ENCODE measurements at places on chromosomes 4 and X.

DNA sequence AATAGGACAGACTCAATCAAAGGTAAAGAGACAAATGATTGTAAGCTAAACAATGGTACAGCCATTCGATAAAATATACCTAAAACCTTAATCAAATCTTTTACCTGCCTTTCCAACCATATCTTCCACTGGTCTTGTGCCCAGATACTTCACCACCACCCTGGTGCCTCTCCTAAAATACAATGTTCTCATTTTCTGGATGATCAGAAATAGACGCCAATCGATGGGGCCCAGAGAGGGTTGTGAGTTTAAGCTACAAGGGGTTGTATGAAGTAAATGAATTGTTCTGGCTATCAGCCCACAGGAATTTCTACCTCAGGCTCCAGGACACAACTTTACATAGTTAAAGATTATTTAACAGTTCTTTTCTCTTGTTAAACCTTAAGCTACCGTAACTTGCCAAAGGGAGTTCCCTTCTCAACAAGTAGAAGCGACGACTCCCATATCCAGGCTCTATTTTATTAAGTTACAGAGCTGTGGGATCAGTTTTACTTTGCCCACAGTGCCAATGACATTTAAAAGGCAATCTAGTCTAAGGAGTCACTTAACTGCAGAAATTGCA lies 99.1 kb downstream of the CHRNA9 start:
- DNase-seq, result no peak

DNA sequence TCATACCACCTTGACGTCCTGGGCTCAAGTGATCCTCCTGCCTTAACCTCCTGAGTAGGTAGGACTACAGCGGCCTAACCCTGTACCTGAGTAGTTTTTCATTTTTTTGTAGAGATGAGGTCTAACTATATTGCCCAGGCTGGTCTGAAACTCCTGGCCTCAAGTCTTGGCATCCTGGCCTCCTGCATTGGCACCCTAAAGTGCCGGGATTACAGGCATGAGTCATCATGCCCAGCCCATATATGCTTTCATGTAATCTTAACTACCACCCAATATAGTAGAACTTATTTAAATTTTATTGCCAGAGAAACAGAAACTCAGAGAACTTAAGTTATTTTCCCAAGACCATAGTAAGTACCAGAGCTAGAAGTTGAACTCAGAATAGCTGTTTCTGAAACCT lies 27.1 kb downstream of the AFM start:
- no peak for DNase-seq

DNA sequence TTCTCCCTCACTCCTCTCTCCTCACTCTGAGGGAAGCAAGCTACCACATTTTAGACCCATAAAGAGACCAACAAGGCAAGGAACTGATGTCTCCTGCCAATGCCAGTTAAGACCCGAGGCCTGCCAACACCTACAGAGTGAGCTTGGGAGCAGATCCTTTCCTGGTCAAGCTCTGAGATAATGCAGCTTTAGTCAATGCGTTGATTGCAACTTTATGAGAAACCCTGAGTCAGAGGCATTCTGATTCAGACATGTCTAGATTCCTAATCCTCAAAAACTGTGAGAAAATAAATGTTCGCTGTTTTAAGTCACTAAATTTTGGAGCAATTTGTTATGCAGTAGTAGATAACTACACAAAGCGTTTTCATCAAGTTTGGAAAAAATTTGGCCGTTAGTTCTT lies 115.5 kb downstream of the JADE1 start:
- no peak for DNase-seq

DNA sequence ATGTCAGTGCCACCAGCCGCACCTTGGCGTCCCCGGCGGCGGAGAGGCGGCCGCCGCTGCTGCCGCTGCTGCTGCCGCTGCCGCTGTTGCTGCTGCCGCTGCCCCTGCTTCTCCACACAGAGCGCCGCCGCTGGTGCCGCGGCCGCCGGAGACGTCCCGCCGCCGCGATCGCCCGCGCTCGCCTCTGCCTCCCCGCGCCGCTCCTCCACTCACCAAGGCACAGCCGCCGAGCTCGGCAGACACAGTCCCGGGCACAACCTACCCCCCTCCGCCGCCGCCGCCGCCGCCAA lies at the start of gene PPP3CA:
PPP3CA (minus strand) TSS at position 260 of the 290 bp plus-strand sequence.
- DNase-seq, result no peak

DNA sequence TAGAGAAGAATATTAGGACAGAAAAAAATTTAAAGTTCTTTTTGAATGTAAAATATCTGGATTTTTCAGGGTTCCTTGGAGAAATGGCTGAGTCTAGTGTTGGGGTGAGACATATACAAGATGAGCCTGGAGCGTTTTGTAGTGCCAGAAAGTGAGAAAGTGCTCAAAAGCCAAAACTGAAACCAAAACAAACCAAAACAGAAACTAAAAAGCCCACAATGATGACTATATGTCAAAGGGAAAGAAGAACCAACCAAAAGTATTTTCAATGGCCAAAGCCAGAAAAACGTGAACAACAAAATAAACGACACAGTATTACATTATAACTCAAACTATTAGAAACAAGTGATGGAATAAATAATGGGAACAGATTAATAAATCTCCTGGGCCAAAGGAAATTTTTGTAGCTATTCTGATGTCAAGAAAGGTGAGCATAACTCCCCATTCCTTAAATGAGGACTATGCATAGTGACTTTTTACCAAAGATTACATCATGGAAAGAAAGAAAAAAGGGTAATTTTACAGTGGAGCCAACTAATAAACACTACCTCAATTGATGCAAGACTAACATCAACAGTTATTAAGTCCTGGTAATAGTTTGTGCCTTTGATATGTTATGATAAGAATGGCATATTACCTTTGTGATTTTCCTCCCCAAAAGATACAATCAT lies 1137.6 kb downstream of the C4orf33 start:
- no peak for DNase-seq

- DNase-seq, result no peak
These were observed 1105.9 kb downstream of the ARAP2 start for GRCh38 chr4:35138449-35138848.

GRCh38 chr4:22363036-22363435 lies 152.8 kb downstream of the ADGRA3 start:
- no peak for DNase-seq

DNA sequence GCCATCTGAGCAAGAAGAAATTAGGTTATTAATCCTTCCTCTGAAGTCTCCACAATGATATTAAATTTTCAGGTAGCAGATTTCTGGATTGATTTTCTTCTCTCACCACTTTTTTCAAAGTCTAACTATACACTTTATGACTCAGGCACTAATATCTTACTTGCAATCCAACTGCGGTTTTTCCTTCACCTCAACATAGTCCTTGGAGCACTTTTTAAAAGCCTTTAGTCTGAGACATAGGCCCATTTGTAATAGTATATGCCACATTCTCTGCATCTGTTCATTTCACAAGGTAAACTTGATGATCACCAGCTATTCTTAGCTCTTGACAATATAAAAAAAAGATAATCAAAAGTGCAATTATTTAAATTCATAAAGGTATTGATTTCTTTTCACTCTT lies 55.9 kb upstream of the EDNRA start:
- DNase-seq, result no peak

DNA sequence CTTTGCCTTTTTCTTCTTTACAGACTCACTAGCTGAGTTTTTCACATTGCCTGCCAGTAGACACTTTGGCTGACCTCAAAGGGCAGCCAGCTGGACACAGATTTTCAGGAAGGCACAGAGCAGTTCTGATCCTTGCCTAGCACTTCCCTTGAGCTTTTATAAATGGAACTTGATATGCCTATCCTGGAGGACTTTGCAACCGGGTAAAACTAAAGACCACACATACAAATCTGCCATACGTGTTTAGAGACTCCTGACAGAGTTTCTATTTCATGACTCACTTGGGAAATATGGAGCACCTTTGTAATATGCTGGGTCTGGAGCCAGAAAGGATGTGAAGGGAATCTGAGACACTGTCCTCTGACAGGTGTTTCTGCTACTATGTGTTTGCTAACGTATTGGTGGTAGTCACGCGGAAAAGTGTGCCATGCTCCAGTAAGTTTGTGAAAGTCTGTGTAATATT lies 56.7 kb upstream of the RASSF6 start:
- no peak for DNase-seq

GRCh38 chrX:20197641-20198210 lies 56.1 kb upstream of the EIF1AX start:
- no peak for DNase-seq

GRCh38 chrX:63511361-63511760 lies 160.2 kb upstream of the SPIN4 start:
- no peak for DNase-seq

GRCh38 chrX:23841847-23842522 lies 59.0 kb downstream of the SAT1 start:
- DNase-seq, result no peak

DNA sequence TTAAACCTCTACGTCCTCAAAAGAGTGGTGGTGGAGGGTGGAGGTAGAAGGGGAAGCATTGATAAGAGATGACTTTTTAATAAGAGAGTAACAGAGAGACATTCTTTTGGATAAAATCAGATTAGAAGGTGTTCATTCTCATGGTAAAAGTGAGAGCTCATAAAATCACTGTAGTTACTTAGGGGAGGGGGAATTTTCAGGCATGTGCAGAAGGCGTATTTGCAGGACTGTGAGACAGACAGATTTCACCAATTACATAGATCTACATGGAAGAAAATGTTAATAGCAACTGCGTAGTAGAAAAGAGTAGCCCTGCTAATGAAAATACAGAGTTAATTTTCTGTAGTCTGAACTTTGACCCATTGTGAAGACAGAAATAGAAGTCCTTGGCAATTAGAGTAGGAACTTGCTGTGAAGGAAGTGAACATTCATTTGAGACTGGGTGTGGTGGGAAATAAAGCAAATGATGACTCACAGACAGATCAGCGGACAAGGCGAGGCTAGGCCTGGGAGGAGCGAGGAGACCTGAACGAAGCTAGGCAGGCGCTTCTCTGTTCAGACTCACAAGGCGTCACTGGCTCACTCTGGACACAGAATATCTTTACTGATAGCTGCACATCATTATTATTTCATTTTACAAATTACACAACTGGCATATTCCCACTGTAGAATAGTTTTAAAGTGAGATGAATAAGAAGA lies 57.2 kb upstream of the FAM9C start:
- no peak for DNase-seq

DNA sequence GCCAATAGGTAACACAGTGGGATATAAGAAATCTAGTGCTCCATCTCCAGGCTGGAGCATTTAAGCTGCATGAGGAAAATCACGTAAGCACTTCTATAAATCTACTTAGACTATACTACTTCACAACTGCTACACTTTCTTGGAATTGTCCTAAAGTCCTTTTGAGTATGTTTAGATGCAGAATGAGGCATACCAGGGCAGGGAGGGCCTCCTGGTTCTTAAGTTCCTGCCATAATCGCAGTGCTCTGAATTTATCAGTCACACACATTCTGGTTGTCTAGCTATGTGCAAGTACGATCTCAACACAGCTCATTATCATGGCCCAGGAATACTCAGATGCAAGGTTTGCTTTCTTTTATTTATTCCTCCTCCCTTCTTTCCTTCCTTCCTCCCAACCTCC lies 130.3 kb downstream of the GUCY2F start:
- no peak for DNase-seq

- no peak for DNase-seq
These were observed 39.6 kb downstream of the ARL13A start for GRCh38 chrX:101009090-101009489.

DNA sequence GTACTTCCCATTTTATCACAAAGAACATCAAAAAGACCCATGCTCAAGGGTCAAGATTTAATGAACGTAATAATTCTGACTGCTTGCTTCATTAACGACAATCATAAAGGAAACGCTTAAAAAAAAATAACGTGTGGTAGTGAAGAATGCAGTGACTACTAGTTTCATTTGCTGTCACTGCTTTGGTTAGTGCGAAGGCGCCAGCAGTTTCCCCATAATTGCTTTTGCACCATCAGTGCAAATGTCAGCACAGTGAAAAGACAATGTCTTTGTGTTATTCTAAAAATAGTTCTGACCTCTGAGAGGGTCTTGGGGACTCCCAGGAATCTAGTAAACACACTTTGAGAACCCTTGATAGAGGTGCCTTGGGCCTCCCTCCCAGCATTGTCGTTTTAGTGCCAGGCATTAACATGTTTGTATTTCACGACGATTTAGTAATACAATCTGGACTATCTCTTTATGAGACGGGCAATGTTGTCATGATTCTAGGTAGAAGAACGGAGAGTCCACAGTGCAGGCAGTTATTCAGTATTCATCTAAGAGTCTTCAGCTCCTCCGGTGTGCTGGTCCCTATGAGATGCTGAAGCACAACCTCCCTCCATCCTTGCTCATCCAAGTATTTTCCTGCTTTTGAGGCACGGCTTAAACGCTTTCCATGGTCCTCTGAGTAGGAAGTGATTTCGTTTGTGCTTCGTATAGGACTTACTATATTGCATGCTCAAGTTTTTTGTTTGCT lies 71.0 kb downstream of the AFF1 start:
- DNase-seq, result peak; percentile 25

- DNase-seq, result no peak
These were observed 344.8 kb downstream of the ZNF674 start for GRCh38 chrX:46200413-46200812.

DNA sequence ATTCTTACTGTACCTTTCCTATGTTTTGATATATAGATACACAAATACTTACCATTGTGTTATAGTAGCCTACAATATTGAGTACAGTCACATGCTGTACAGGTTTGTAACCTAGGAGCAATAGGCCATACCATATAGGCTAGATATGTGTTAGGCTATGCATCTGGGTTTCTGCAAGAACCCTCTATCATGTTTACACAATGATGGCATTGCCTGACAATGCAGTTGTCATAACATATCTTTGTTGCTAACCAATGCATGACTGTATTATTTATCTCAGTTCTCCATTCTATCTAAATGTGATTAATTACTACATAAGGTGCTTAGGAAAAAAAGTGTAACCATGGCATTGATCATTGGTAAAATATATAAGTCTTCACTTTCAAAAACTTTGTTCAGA lies 10.0 kb upstream of the SPCS3 start:
- DNase-seq, result no peak

GRCh38 chr4:182206266-182206665 lies 36.9 kb upstream of the TENM3 start:
- DNase-seq, result no peak

DNA sequence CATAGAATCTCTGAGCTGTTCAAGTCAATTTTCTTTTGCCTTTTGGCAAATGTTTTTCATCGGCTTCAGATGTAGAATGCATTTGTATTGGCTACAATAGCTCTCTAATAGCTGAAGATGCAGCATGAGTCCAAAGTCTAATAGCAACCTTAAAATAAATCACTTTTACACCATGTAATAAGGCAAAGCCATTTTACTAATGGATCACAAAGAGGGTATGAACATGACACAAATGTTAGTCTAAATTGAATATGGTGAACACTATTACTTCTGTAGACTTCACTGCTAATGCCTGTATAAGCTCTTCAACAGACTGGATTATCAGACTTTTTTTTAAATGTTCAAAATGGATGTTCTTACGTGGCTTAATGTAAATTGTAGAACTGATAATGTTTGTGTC lies 645.3 kb downstream of the TLL1 start:
- DNase-seq, result no peak

- no peak for DNase-seq
These were observed 65.3 kb downstream of the PALLD start for GRCh38 chr4:168562041-168562571.

- peak; percentile 76 for DNase-seq
These were observed 21.4 kb downstream of the SPINK2 start for GRCh38 chr4:56799824-56800756.
